Activated naive CD8-positive, alpha-beta T cell treated with anti-CD3 and anti-CD28 coated beads, Interleukin-2, amount 50 U/mL, for 16 hours (primary cell): ENCODE measurements at places on chromosomes 12 and 14.

DNA sequence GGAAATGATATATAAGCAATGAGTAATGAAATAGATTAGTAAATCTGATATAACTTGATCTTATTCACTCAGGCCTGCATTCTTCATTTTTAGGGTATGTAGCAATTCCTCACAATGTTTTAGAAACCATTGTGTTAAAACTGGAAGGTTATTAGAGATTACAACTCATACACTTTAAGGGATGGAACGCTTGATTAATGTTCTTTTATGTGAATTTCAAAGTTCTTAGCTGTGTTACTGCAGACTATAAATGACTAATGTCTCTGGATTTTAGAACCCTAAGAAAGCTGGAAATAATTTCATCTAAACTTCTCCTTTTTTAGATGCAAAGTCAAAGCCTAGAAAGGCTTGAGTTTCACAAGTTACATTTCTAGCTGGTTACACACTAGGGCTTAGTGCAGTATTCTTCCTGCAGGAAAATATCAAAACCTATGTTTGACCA is 148.2 kb upstream of the CLEC14A start:
- no peak for DNase-seq

GRCh38 chr12:43255522-43256111 is 296.4 kb downstream of the ADAMTS20 start:
- no peak for DNase-seq

- no peak for DNase-seq
Observed at GRCh38 chr12:77685112-77685511, 145.6 kb upstream of the NAV3 start.

DNA sequence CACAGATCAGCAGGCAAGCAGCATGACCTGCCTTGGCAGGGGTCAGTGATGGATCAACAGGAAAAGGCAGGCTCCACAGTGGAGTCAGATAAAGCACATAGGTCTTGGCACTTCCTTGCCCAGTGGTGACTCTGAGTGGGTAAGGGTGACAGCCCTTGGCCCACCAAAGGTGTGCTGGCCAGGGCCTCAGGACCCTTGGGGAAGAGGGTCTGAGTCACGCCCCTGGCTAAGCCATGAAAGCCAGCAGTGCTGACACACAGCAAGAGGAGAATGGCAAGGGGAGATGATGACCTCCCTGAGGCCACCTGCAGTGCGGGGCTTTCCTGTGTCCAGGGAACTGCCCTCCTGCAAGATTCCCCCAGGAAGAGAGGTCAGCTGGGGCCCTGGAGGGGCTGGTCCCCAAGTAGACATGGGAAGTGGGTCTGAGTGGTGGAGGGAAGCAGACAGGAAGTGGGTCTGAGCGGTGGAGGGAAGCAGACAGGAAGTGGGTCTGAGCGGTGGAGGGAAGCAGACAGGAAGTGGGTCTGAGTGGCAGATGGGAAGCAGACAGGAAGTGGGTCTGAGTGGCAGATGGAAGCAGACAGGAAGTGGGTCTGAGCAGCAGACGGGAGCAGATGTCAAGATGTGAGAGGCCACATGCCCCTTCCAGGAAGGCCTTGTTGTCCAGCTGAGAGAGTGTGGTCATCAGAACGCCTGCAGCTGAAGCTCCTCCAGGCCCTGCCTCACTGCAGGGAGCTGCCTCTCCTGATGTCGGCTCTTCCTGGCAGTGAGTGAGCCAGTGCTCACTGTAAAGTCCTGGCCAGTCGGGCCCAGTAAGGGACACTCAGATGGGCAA is 34.8 kb downstream of the DIO3 start:
- DNase-seq, result no peak

DNA sequence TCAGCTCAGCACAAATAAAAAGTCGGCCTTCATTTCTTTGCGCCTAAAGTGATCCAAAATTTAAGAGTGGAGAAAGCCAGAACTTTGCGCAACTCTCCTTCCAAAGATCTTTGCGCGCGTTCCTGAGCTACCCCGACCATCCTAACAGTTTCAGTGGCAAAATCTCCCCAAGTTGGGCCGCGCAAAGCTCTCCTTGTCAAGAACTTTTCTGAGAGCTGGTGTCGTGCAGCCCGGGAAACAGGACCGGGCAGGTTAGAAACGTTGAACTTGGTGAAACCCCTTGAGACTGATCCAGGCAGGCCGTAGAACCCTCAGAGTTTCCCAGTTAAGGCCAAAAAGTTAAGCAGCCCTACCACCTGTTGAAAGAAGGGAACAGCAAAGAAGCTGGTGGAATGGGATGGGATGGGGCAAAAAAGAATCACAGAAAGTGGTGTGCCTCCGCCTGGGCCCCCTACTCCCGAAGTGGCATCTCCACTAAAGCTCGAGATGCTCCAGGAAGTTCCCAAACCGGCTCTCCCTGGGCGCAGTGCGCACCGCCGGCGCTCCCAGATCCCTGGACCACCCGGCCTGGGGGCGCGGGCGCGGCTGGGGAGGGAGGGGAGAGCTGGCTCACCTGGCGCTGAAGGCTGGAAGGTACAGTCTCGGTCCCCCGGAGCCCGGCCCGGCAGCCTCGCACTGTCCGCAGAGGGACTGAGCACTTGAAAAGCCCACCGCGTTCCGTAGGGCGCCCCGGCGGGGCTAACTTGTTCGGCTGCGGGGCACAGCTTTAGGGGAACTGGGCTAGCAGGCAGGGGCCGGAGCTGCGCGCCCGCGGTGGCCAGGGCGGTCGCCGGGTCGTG is 768 bp downstream of the DBX2 start:
- no peak for DNase-seq

- DNase-seq, result no peak
Observed at GRCh38 chr14:36504771-36505175, 15.3 kb downstream of the NKX2-1 start.

DNA sequence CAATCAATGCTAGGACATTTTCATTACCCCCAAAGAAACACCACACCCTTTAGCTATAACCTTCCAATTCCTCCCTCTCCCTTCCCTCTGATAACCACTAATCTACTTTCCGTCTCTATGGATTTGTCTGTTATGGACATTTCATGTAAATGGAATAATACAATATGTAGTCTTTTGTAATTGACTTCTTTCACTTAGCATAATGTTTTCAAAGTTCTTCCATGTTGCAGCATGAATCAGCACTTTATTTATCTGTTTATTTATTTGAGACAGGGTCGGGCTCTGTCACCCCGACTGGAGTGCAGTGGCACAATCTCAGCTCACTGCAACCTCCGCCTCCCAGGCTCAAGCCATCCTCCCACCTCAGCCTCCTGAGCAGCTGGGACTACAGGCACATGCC is 1.2 kb upstream of the RBM19 start:
- DNase-seq, result no peak

DNA sequence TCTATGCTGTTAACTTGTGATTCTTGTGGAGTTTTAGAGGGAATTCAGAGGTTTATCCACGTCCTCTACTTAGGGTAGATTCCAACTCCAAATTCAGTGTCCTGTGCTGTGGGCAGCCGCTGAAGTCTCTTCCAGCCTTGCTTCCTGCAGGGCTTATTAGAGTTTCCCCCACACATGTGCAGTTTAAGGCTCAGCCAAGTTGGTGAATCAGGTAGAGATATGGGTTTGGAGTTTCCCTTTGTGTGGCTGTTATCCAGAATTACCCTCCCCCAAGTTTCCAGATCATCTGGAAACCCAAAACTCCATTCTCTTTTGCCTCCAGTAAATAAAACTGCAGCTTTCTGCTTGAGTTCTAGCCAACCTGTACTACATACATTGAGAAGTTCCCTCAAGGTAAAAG is 853.7 kb downstream of the GALC start:
- no peak for DNase-seq

GRCh38 chr12:116458492-116458891 is 100.7 kb upstream of the MAP1LC3B2 start:
- no peak for DNase-seq

DNA sequence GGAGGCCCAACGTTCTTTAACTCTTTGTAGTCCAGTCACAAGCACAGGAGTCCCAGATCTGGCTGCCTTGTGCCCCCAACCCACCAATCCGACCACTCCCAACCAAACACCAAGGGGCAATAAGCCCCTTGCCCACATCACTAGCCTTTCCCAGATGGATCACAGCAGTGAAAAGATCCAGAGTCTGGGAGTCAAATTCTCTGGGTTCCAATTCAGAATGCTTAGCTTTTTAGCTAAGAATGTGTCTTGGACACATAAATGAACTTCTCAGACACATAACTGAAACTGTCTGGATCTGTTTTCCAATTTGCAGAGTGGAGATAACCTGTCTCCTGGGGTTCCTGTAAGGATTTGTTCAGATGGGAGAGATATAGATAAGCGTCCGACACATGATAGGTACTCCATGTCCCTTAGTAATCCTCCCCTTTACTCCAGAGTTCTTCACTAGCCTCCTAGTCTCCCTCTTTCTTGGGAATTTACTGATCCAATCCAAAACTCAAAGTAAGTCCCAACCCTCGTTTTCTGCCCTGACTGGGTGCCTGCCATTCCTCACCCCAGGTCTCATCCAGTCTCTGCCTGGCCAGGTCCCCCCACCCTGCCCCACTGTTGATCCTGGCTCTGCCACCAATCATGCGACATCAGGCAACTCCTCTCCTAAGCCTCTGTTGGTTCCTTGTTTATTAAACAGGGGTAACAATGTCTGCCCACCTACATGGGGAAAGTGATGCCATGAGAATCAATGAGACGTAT is 439 bp upstream of the TNFRSF1A start:
- no peak for DNase-seq

GRCh38 chr12:18421867-18422266 is 160.5 kb downstream of the PIK3C2G start:
- no peak for DNase-seq

DNA sequence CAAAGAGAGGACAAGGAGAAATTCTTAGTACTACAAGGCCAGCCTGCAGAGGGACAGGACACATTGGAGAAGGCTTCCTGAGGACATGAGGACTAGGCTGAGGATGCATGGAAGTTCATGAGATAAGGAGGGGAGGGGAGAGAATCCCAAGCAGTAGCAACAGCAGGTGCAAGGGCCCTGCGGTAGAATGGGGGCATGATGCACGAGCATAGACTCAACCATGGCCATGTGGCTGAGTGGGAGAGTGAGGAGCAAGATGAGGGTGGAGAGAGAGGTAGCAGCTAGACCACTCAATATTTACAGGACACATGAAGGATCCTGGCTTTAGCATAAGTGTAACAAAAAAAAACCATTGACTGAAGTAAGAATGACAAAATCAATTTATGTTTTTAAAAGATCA is 128.1 kb downstream of the PPM1H start:
- no peak for DNase-seq

GRCh38 chr12:121392325-121392716 is 7.6 kb upstream of the RNF34 start:
- no peak for DNase-seq

DNA sequence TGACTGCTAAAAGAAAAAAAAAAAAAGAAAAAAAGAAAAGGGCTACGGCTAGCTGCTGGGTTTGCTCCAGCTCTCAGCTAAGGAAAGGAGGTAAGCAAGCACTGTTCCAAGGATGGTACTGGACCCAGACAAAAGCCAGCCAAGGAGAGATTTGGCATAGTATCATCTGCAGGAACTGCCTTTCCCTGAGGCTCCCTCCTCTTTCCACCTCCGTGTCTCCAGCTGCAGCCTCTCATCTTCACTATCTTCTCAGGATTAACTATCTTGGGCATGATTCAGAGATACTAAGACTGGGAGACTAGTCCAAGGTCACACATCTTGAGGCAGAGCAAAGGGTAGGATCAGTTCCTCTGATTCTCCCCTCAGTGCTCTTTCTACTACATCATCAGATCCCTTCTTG is 6.0 kb downstream of the KITLG start:
- DNase-seq, result no peak

GRCh38 chr12:109393437-109394345 is 46.0 kb downstream of the MYO1H start:
- DNase-seq, result no peak

DNA sequence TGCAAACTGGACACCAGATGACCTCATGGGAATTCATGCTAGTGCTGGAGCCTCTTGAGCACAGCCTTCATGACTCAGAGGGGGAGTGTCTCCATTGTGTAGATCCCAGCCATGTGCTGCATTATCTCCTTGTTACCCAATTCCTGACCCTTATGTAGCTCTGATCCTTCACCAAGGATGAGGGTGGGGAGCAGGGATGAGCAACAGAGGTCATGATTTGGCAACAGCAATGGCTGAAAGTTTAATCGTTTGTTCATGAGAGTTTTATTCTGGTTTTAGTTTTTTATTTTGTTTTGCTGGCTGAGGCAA is 9.5 kb upstream of the BDKRB1 start:
- no peak for DNase-seq

- no peak for DNase-seq
Observed at GRCh38 chr14:89903340-89903952, 51.1 kb downstream of the EFCAB11 start.

DNA sequence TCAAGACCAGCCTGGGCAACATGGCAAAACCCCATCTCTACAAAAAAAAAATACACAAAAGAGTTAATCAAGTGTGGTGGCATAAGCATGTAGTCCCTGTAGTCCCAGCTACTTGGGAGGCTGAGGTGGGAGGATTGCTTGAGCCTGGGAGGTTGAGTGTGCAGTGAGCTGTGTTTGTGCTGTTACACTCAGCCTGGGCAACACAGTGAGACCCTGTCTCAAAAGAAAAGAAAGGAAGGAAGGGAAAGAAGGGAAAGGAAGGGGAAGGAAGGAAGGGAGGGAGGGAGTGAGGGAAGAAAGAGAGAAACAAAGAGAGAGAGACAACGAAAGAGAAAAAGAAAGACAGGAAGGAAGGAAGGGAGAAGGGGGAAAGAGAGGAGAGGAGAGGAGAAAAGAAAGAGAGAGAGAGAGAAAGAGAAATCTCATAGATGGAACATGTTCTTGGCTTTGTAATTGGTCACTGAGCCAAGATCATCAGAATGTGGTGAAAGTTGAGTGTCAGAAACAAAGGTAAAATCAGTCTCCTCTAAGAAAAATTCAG is 26.8 kb upstream of the NAP1L1 start:
- DNase-seq, result no peak

GRCh38 chr14:24804552-24805212 is 170.7 kb upstream of the GZMB start:
- no peak for DNase-seq

GRCh38 chr12:65536351-65536750 is 257.9 kb downstream of the MSRB3 start:
- no peak for DNase-seq

DNA sequence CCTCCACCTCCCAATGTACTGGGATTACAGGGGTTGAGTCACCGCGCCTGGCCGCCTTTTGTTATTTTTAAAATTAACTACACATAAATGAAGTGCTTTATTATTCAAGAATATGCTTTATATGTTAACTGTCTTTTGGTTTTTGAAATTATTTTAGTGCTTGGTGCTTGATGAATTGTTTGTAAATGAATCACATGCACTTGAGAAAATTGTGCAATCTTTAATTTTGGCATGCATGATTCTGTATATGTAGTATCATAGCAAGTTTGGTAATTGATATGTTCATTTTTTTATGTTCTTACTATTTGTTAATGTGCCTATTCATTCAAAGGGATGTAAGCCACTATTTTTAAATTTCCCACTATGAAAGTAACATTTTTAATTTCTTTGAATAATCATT is 440.9 kb downstream of the NAV3 start:
- DNase-seq, result no peak

- no peak for DNase-seq
Observed at GRCh38 chr12:6773590-6774351, 1.5 kb downstream of the LAG3 start.
